ENCODE measurements at places on chromosomes 6 and 20. TPM values are rescaled to one million over a fixed set of nuclear protein-coding genes. Genes with fewer than 3 reads are reported as not detected.

The TSPO2 gene
- total RNA-seq: not detected

The NKAPL gene
- 0.45 TPM for total RNA-seq

DNA sequence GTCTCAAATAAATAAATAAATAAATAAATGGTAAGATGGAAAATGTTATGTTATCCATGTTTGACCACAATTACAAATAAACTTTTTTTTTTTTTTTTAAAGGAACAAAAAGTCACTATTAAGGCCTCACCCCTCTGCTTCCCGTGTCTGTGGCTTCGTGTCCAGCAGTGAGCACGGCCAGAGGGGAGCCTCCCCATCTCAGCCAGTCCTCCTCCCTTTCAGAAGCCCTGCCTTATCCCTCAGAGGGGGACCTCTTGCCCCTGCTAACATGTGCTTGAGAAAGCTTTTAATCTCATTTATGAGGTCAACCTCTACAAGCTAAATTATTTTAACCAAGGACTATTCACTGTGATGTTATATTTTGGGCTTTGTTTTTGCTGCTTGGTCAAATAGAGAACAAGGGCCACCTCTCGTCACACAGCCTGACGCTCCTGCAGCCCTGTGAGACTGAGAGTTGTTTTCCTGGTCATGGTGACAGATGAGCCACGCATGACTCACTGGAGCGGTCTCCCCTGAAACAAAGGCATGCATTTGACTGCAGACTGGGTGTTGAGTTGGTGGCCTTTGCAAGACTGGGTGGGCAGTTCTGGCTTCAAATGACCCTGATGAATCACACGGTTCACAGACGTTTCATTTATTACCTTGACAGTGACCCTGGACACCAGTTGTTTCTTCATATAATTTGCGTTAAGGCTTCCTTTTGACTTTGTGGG lies 131.8 kb downstream of the TIAM2 start:
- DNase-seq: no peak

DNA sequence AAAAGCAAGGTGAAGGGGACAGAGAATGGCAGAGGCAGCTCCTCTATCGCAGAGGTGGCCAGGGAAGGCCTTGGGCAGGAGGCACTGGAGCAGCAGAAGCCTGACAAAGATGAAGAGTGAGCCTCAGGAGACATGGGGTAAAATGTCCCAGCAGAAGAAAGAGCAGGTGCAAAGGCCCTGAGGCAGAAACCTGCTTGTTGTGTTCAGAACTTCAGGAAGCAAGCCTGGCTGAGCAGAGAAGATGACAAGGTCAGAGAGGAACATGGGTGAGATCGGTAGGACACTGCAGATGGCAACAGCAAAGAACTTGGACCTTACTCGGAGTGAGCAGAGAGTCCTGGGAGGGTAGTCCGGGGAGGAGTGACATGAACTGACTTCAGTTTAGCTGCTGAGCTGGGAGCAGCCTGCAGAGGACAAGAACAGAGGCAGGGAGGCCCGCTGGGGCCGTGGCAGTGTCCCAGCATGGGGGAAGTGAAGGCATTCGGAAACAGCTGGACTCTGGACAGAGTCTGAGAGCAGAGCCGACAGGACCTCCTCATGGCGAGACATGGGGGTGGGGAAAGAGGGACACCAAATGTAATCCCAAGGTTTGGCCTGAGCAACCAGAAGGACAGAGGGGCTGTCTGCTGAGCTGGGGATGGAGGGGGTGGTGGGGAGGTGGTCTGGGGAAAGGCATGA lies 106.3 kb downstream of the PREX1 start:
- no peak for DNase-seq

GRCh38 chr6:154583546-154584188 lies 73.2 kb upstream of the CNKSR3 start:
- DNase-seq: no peak

DNA sequence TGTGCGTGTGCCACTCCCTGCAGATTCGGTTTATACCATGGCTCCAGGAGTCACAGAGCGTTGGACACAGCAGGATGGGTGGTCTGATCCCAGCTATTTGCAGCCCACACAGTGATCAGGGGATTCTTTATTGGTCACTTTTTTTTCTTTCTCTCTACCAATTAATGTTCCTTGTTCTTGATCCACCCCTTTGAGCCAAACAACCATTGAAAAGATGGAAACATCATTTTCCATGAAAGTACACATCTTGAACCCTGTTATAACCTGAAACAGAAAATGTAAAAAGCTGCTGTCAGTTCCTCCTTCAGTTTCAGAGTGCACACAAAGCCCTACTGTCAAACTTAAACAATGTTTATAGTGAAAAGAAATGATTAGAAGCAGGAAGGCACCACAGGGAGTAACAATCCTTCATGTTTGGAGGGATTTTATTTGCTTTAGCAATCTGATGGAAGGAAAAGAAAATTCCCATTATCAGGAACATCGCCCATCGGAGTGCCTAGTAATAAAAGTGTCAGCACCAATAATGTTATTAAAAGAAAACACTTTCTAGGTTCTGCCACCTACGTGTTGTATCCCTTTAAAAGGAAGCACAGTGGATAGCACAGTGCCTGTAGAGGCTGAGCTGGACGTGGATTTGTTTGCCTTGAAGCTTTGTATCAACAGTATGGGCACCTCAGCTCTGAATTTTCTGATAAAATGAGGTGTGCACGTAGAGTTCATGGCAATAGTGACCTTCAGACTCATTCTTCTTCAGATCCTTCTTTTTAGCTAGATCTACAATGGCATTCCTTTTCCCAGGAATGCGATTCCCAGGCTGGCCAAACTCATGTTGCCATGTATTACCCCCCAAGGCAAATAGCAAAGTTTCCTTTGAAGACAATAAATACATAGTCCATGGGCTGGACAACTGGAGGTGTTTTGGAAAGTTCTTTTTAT lies 16.1 kb upstream of the THBD start:
- DNase-seq: no peak

The GPR6 gene
- total RNA-seq: not detected

GRCh38 chr6:31379850-31380249 lies 22.9 kb upstream of the HLA-B start:
- no peak for DNase-seq

The PSORS1C1 gene
- not detected for total RNA-seq

- no peak for DNase-seq
Observed at GRCh38 chr6:20575125-20575524, 40.9 kb downstream of the CDKAL1 start.

GRCh38 chr6:76703285-76703684 lies 630.8 kb upstream of the IMPG1 start:
- no peak for DNase-seq

- DNase-seq: no peak
Observed at GRCh38 chr20:23165307-23165750, 79.2 kb upstream of the CD93 start.

GRCh38 chr6:143221698-143222097 lies 161.0 kb downstream of the AIG1 start:
- DNase-seq: no peak

DNA sequence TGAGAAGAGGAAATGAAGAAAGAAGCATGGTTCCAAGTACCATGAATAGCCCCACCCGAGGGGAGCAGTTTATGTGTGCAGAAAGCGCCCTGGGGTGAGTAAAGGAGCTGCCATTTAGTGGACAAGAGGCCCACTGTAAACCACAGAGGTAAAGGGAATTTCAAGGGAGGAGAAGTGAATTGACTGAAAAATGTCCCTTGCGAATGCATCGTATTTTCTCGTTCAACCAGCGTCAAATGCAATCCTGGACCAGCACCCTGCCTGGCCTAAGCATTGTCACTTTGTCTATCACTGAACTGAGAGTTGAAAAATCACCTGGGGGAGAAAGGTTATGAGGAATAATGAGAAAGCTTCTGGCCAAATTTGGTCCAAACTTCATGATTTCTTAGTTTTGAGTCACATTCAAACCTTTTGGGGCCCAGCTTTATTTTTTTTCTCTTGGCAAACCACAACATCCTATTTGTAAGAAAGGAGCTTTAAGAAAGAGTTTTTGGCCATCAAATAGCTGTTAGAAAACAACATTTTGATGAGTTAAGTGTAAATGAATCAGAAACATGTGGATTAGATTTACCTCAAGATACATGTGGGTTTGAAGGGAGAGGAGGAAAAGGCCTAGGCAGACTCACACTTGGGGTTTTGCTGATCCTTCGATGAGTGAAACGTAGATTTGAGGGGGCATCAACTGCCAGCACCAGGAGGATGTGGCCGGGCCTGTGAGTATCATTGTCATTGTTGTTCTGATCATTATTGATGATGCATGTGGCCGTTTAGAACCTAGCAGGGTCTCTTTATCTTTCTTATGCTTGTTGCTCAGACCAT lies 214.0 kb downstream of the CLIC5 start:
- DNase-seq: peak; percentile 63
